ENCODE measurements at places on chromosomes 7 and 10. TPM values are rescaled to one million over a fixed set of nuclear protein-coding genes. Genes with fewer than 3 reads are reported as not detected.

- DNase-seq: no peak
- no peak overlapping the region for H3K4me3 ChIP-seq
- no peaks in the 10 kb centered on the region for H3K36me3 ChIP-seq
- H3K27me3 ChIP-seq: no peaks in the 10 kb centered on the region
- no peaks in the 10 kb centered on the region for H3K4me1 ChIP-seq
Observed at GRCh38 chr10:75865413-75866299, 434.2 kb downstream of the LRMDA start.

- no peaks in the 10 kb centered on the region for H3K4me1 ChIP-seq
- H3K27me3 ChIP-seq: no peaks in the 10 kb centered on the region
- H3K27ac ChIP-seq: no peak overlapping the region
- H3K36me3 ChIP-seq: no peaks in the 10 kb centered on the region
- peak; percentile 42 for DNase-seq
Observed at GRCh38 chr10:46250481-46250880, 36.3 kb upstream of the ANTXRL start.

GRCh38 chr7:90988516-90988915 lies 275.7 kb upstream of the FZD1 start:
- H3K27ac ChIP-seq: no peak overlapping the region
- H3K36me3 ChIP-seq: no peaks in the 10 kb centered on the region
- H3K27me3 ChIP-seq: no peaks in the 10 kb centered on the region
- no peaks in the 10 kb centered on the region for H3K4me1 ChIP-seq
- H3K4me3 ChIP-seq: no peak overlapping the region
- DNase-seq: no peak

GRCh38 chr7:134701272-134701671 lies 54.6 kb downstream of the BPGM start:
- H3K4me3 ChIP-seq: no peak overlapping the region
- no peaks in the 10 kb centered on the region for H3K36me3 ChIP-seq
- peak overlapping the region; percentile 82 for H3K27ac ChIP-seq
- DNase-seq: no peak
- H3K4me1 ChIP-seq: peaks cover 71% of the 10 kb centered on the region

- H3K27me3 ChIP-seq: no peaks in the 10 kb centered on the region
- H3K27ac ChIP-seq: no peak overlapping the region
- no peak for DNase-seq
- peaks cover 32% of the 10 kb centered on the region for H3K4me1 ChIP-seq
- H3K36me3 ChIP-seq: peaks cover 15% of the 10 kb centered on the region
Observed at GRCh38 chr10:119824299-119824698, 48.3 kb downstream of the MCMBP start.

DNA sequence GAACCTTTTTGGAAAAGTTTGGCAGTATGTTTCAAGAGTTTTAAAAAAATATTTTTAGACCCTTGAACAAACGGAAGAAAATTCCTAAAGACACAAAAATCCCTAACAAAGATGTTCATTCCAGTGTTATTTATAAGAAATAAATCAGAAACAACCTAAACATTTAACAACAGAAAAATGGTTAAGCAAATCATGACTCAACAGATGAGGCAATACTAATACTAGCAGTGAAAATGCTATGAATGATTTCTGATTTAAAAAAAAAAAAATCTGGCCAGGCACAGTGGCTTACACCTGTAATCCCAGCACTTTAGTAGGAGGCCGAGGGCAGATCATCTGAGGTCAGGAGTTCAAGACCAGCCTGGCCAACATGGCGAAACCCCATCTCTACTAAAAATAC lies 61.0 kb downstream of the ARHGAP12 start:
- no peak overlapping the region for H3K27ac ChIP-seq
- H3K36me3 ChIP-seq: no peaks in the 10 kb centered on the region
- no peak overlapping the region for H3K4me3 ChIP-seq
- no peaks in the 10 kb centered on the region for H3K27me3 ChIP-seq
- no peak for DNase-seq
- peaks cover 27% of the 10 kb centered on the region for H3K4me1 ChIP-seq

DNA sequence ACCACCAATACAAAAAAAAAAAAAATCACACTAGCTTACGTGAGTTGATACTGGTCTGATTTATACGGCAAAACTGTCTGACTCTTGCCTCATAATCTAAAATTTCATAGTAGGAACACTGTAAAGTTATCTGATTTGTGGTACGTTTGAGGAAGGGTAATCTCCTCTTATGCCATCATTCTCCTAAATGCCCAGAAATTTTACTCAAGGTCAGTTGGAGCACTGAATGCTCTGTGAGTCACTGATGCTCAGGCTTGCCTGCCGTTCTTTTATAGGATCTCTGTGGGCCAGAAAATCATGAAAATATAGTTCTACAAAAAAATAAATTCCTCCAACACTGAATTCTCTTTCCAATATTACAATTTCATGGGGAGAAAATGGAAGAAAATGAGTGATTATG lies 135.7 kb downstream of the PDE1C start:
- no peaks in the 10 kb centered on the region for H3K27me3 ChIP-seq
- no peak for DNase-seq
- H3K4me1 ChIP-seq: peaks cover 16% of the 10 kb centered on the region
- H3K36me3 ChIP-seq: no peaks in the 10 kb centered on the region

DNA sequence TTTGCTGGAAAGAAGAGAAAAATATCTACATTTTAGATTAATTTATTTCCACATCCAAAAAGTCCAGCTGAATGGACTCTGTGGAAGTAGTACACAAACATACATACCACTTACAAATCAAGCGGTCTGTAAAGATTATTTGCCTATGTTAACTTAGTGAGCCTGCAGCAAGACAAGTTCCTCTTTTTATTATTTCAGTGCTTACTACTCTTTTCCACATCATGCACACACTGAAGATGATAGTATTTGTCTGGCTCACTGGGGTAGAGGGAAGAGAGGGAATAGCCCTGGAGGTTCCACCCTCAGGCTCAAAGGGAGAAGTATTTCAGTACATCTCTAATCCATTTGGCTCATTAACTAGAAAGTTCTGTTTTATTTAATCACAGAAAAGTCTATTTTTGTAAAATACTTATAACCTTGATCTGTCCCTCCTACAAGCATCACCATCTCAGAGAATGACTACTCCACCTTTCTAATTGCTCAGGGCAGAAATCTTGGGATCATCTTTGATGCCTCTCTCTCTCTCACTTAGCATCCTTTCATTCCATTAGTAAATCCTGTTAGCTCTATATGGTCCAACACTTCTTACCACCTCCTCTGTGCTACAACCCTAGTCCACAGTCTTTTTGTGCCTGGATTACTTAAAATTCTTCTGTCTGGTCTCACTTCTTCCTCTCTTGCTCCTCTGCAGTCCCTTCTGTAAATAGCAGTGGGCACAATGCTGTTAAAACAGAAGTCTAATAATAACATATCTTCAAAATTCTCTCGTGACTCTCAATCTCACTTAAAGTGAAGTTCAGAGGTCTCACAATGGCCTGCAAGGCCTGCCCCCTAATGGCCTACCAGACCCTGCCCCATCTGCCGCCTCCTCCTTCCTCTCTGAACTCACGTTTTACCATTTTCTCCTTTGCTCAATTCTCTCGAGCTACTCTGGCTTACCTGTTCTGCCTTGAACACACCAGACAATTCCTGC lies 64.3 kb upstream of the CCDC6 start:
- no peak overlapping the region for H3K4me3 ChIP-seq
- no peaks in the 10 kb centered on the region for H3K27me3 ChIP-seq
- no peaks in the 10 kb centered on the region for H3K36me3 ChIP-seq
- no peak for DNase-seq

DNA sequence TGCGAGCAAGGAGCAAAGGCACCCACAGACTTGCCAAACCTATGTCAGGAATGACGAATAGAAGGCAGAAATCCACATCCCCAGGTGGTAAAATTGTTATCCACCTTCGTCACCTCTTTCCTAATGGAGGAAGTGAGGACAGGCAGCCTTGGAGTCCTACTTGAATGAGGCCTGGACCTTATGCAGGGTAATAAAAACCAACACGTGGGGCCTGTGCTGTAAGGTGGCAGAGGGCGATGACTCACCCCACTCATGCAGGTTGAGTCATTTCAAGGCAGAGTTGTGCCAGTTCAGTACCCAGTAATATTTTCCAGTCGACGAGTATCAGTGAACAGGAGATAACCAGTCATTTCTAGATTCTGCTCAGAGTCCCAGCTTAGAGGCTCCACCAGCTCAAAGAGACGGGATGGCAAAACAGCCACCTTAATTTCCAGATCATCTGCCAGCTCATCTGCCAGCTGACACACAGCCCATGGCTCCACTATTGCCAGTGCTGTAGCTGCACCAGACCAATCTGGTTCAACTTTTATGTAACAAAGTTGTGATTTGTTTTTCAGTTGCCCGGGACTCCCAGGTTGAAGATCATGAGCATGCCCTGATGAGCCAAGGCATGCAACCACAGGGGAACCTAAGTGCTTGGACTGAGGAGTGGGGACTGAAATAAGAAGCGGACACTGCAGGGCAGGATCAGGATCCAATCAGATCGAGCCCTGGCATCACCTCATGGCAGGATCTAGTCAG lies 176.2 kb upstream of the ITGB1 start:
- H3K36me3 ChIP-seq: no peaks in the 10 kb centered on the region
- no peak overlapping the region for H3K4me3 ChIP-seq
- H3K27me3 ChIP-seq: no peaks in the 10 kb centered on the region
- DNase-seq: no peak
- peaks cover 53% of the 10 kb centered on the region for H3K4me1 ChIP-seq

GRCh38 chr7:70033226-70033625 lies 435.0 kb downstream of the AUTS2 start:
- H3K4me1 ChIP-seq: peaks cover 34% of the 10 kb centered on the region
- H3K4me3 ChIP-seq: no peak overlapping the region
- H3K27ac ChIP-seq: no peak overlapping the region

DNA sequence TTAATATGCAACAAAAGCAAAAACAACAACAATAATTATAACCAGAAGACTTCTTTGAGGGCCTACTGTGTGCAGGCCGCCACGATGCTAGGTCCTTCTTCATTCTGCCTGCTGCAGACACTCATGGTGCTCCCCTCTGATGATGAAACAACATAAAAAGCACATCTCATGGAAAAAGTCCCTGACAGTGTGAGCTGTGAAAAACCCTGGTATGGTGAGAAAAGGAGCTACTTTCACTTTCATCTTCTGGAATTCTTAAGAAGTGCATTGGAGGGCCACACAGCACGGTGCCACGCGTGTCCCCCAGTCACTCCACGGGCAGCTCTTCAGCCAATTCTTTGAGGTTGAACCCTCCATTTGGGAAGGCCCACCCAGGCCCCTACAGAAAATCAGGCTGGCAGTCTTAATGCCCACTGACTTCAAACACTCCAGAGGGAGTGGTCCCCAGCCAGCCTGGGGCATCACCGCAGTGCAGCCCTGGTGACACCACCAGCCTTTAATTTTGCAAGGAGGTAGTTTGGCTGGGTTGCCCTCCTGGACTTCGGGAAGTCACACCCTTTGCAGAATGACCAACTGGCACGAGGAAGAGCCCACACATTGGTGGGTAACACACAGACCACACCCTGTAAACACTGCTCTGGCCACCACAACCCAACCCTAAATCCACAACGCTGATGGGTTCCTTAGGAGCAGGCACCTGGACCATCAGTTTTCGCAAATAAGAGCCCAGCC lies 7.7 kb downstream of the KCNMA1 start:
- peak overlapping the region; percentile 53 for H3K27ac ChIP-seq
- DNase-seq: no peak
- peaks cover 84% of the 10 kb centered on the region for H3K4me1 ChIP-seq
- H3K36me3 ChIP-seq: no peaks in the 10 kb centered on the region
- no peaks in the 10 kb centered on the region for H3K27me3 ChIP-seq
- no peak overlapping the region for H3K4me3 ChIP-seq

DNA sequence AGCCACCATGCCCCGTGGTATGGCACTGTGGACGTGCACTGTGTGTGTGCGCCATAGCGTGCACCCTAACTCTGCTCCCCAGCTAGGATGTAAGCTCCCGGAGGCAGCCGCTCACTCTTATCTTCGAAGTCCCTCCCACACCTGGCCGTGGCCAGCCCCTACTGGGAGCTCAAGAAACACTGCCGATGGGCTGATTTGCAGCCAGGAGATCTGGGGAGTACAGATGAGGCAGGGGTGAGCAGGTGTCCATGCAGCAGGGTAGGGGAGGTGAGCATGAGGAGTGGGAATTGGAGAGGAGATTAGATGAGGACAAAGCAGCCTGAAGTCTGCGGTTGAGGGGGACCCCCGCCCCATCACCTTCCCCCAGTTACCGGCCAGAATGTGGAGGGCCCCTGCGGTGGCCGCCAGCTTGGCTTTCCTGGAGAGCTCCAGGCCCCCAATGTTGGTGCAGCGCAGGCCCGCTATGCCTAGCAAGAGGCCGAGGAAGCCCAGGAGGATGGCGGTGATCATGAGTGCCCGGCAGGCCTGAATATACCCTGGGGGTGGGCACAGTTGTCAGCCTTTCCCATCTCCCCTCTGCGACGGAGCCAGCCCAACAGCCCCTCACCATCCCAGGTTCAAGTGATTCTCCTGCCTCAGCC lies 3.6 kb downstream of the CLDN15 start:
- DNase-seq: no peak
- peaks cover 46% of the 10 kb centered on the region for H3K4me1 ChIP-seq
- H3K27ac ChIP-seq: no peak overlapping the region
- no peaks in the 10 kb centered on the region for H3K27me3 ChIP-seq
- peaks cover 28% of the 10 kb centered on the region for H3K36me3 ChIP-seq

GRCh38 chr10:96271016-96271815 lies at the start of gene BLNK:
BLNK (minus strand) TSS chr10:96271569; CDS start chr10:96271398, 171 bp downstream.
- no peak within 1 kb of the TSS for H3K4me3 ChIP-seq
- H3K4me1 ChIP-seq: peaks cover 31% of the 10 kb centered on the region
- peak within 1 kb of the TSS; percentile 34 for H3K27ac ChIP-seq
- H3K27me3 ChIP-seq: no peaks in the 10 kb centered on the region
- H3K36me3 ChIP-seq: no peaks in the 10 kb centered on the region

- peak overlapping the region; percentile 70 for H3K4me3 ChIP-seq
- peak; percentile 92 for DNase-seq
- H3K27ac ChIP-seq: no peak overlapping the region
- no peaks in the 10 kb centered on the region for H3K27me3 ChIP-seq
- H3K36me3 ChIP-seq: no peaks in the 10 kb centered on the region
Observed at GRCh38 chr7:65251851-65252620, 121.6 kb upstream of the ZNF92 start.

DNA sequence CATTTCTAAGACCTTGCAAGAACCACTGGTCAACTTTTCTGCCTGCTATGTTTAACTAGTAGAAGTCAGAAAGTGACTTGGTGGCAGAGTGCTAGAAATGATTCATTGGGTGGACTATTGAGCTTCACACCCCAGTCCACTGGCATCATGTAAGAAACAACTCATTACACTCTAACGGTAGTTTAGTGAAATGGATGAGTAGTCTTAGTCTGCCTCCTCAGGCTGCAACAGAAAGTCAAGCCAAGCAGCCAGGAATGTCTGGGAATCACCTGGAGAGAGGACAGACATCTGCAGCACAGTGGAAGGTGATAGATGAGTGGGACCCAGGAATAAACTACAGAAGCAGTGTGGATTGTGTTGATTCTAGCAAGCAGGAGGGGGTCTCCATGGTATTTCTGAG lies 125.4 kb downstream of the AUTS2 start:
- DNase-seq: no peak
- no peaks in the 10 kb centered on the region for H3K27me3 ChIP-seq
- H3K36me3 ChIP-seq: no peaks in the 10 kb centered on the region
- no peak overlapping the region for H3K27ac ChIP-seq
- H3K4me3 ChIP-seq: no peak overlapping the region

The CELF2 gene
- 108 TPM for total RNA-seq

Measured in esophagus muscularis mucosa (tissue), 4 donors.